ENCODE measurements at places on chromosomes 1 and 21. TPM values are rescaled to one million over a fixed set of nuclear protein-coding genes. Genes with fewer than 3 reads are reported as not detected.

Gene HSD3B2
- total RNA-seq: not detected

- H3K36me3 ChIP-seq: no peaks in the 10 kb centered on the region
- peaks cover 18% of the 10 kb centered on the region for H3K27me3 ChIP-seq
- DNase-seq: no peak
- no peak overlapping the region for H3K27ac ChIP-seq
These were observed 551.7 kb downstream of the MATN1 start for GRCh38 chr1:30171537-30172298.

Gene PSMA5
- total RNA-seq: 201 TPM

- no peak for DNase-seq
- no peaks in the 10 kb centered on the region for H3K4me1 ChIP-seq
These were observed 11.8 kb upstream of the RPL5 start for GRCh38 chr1:92820024-92820423.

DNA sequence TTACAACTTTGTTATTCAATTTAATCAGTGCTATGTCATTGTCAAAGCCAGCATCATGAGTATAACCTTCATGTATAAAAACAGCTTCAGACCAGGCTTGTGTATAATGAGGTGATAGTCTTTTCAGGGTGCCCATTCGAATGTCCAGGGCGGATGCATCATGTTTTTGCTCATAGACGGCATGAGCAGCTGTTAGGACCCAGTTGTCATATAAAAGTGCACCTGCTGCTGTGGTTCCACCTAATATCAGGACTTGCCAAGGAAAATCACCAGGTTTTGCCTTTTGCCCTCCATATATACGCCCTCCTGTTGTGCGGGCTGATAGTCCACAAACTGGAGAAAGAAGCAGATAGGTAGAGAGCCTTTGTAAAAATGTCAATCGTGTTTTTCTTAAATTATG, 14.9 kb downstream of the TARDBP start:
- peaks cover 18% of the 10 kb centered on the region for H3K4me1 ChIP-seq
- no peak for DNase-seq
- H3K27me3 ChIP-seq: no peaks in the 10 kb centered on the region
- no peak overlapping the region for H3K27ac ChIP-seq

DNA sequence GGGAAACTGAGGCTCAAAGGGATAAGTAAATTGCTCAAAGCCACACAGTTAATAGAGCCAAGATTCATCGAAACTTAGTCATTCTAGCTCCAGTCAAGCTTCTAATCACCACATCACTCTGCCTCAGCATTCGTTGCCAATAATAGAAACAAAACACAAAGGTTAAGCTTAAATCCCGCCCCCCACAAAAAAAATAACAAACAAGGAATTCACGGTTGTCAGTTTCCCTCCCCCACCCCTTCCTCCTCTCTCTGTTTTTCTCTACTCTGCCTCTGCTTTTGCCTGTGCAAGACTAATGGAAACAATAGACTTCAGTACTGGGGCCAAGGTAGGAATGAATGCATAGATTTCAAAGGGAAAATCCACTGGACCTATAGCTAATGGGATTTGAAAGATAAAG, 70.7 kb upstream of the ZNF644 start:
- no peak for DNase-seq
- H3K36me3 ChIP-seq: no peaks in the 10 kb centered on the region
- H3K27me3 ChIP-seq: peaks cover 27% of the 10 kb centered on the region

DNA sequence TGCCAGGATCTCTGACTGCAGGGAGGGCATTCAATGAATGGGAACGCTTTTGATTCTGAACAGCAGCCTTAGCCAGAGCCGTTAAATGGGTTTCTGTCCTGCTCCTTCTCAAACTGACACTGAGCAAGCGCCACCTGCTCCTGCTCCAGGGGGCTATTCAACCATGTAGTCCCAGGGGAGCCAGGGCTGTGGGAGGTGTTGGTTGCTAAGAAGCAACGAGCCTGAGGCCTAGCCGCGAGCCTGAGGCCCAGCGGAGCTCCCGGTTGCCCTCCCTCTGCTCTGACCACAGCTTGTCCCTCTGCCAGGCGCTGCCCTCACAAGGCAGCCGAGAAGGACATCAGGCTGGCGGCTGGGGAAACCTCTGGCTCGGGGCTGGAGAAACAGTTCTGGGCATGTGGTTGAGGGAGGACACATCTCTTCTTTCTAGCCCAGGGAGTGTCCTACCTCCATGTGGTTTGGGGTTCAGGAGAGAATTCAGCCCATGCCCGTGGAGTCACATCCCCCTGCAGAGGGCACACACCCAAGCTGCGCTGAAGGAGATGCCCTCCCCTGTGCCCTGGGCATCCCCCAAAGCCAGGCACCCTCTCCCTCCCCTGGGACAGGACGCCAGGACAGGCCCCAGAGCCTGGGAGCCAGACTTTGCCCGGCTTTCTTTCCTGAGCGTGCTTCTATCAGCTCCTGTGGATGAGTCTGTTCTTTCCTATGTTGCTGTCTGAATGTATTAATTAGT, 18.0 kb downstream of the PCP4 start:
- H3K4me3 ChIP-seq: no peak overlapping the region
- H3K27ac ChIP-seq: no peak overlapping the region
- DNase-seq: no peak
- H3K4me1 ChIP-seq: no peaks in the 10 kb centered on the region

GRCh38 chr1:21577324-21577723, 68.1 kb downstream of the ALPL start:
- DNase-seq: no peak
- no peaks in the 10 kb centered on the region for H3K36me3 ChIP-seq
- no peak overlapping the region for H3K27ac ChIP-seq
- H3K4me1 ChIP-seq: no peaks in the 10 kb centered on the region
- H3K27me3 ChIP-seq: no peaks in the 10 kb centered on the region

GRCh38 chr1:87942165-87942564, 613.5 kb downstream of the LMO4 start:
- no peaks in the 10 kb centered on the region for H3K4me1 ChIP-seq
- no peak for DNase-seq
- no peak overlapping the region for H3K4me3 ChIP-seq

Gene F5
- 0.47 TPM for total RNA-seq

Gene CYYR1
- not detected for total RNA-seq

GRCh38 chr1:155962599-155963211, 15.6 kb downstream of the ARHGEF2 start:
- no peak overlapping the region for H3K4me3 ChIP-seq
- no peaks in the 10 kb centered on the region for H3K36me3 ChIP-seq
- H3K27me3 ChIP-seq: no peaks in the 10 kb centered on the region
- H3K27ac ChIP-seq: peak overlapping the region; percentile 91

GRCh38 chr1:73411479-73411878, 786.5 kb downstream of the LRRIQ3 start:
- no peak overlapping the region for H3K27ac ChIP-seq
- no peaks in the 10 kb centered on the region for H3K4me1 ChIP-seq
- H3K4me3 ChIP-seq: no peak overlapping the region
- DNase-seq: no peak
- no peaks in the 10 kb centered on the region for H3K27me3 ChIP-seq

DNA sequence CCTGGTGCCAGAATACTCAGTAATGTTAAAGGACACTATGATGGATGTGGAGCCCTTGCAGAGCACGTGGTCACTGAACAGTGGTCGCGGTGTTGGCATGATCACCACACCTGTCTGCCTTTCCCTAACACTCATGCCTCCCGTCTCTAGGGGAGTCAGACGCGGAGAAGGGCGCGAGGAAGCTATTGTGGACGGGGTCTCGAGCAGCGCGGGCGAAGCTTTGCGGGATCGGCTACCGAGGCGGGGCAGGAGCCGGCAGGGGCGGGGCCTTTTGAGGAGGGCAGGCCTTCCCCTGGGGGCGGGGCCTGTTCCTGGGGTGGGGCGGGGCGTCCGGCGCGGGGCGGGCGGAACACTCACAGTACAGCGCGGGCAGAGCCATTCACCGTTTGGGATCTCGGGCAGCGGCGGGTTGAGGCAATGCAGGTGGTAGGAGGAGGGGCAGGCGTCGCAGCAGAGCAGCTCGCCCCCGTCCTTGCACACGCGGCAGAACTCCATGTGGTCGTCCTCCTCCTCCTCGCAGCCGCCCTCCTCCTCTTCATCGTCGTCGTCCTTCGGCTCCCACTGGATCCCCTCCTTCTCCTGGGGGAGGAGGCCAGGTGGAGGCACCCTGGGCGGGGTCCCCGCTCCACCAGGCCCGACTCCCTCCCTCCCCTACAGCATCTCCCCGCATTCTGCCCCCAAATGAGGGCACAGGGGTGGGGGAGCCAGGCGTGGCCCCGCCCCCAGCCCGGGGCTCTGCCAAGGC, 31.5 kb downstream of the CHD5 start:
- DNase-seq: no peak
- no peaks in the 10 kb centered on the region for H3K36me3 ChIP-seq
- H3K27me3 ChIP-seq: no peaks in the 10 kb centered on the region
- peak overlapping the region; percentile 47 for H3K4me3 ChIP-seq
- no peaks in the 10 kb centered on the region for H3K4me1 ChIP-seq

DNA sequence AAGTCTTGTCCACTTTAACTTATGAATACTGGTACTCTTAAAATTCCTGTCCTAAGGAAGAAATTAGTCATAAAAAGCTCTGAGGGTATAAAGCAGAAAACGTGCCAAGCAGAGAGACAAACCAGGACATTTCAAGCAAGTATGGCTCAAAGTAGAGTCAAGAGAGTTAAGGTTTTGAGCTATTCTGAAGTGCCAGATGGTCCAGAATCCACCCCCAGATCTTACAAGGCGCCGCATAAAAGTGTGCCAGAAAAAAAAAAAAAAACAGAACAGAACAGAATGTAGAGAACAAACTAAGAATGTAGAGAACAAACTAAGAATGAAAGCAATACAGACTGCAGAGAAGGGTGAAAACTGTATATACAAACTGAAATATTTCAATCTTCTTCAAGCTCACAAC, 12.5 kb downstream of the EPS15 start:
- peaks cover 44% of the 10 kb centered on the region for H3K4me1 ChIP-seq
- no peaks in the 10 kb centered on the region for H3K36me3 ChIP-seq
- DNase-seq: no peak
- peak overlapping the region; percentile 73 for H3K4me3 ChIP-seq
- H3K27ac ChIP-seq: peak overlapping the region; percentile 72
- no peaks in the 10 kb centered on the region for H3K27me3 ChIP-seq

GRCh38 chr1:36778740-36779139, 255.6 kb downstream of the GRIK3 start:
- H3K36me3 ChIP-seq: no peaks in the 10 kb centered on the region
- H3K27ac ChIP-seq: no peak overlapping the region
- no peaks in the 10 kb centered on the region for H3K4me1 ChIP-seq

GRCh38 chr1:88139633-88140032, 544.4 kb upstream of the PKN2 start:
- H3K4me1 ChIP-seq: no peaks in the 10 kb centered on the region
- no peaks in the 10 kb centered on the region for H3K36me3 ChIP-seq
- H3K27me3 ChIP-seq: no peaks in the 10 kb centered on the region
- no peak overlapping the region for H3K4me3 ChIP-seq

- no peak for DNase-seq
- H3K4me1 ChIP-seq: peaks cover 20% of the 10 kb centered on the region
- no peak overlapping the region for H3K27ac ChIP-seq
- no peaks in the 10 kb centered on the region for H3K36me3 ChIP-seq
- H3K4me3 ChIP-seq: no peak overlapping the region
These were observed 5.0 kb downstream of the PFKL start for GRCh38 chr21:44304877-44305293.

Gene FCMR
- total RNA-seq: 6.8 TPM

Gene INSRR
- 0.14 TPM for total RNA-seq

Gene ADORA1
- not detected for total RNA-seq

Gene B3GALT5
- not detected for total RNA-seq

Gene C8B
- total RNA-seq: not detected

Gene TAS1R1
- total RNA-seq: not detected

Gene CNR2
- 2.1 TPM for total RNA-seq

DNA sequence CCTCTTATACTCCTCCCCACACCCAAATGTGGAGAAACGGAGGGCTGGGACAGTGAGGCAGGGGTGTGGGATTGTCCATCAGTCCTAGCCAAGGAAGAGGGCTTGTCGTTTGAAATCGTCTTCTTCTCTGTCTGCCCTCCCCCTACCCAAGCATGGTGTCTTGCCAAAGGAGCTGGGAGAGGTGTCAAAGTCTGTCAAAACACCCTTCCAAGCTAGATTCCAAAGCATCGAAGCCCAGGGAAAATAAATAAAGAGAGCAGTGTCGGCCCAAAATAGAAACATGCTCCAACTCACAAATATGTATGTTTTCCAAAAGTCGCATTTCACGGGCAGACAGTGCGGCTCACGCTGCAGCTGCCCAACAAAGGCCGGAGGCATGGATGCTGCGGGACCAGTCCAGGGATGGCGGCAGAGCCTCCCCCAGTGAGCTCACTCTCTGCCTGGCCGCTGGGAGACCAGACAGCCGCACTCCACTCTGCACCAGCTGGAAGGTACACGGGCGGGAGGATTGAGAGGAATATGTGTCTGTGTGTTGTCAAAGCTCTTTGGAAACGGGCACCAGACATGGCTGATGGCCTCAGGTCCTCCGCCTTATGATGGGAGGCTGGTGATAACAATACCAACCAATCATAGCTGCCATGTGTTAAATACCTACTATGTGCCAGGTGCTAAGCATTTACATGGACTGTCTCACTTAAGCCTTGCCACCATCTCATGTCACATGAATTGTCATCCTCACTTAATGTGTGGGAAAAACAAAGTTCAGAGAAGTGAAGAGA, 3.9 kb downstream of the DISP3 start:
- DNase-seq: no peak
- H3K27ac ChIP-seq: no peak overlapping the region
- H3K27me3 ChIP-seq: peaks cover 34% of the 10 kb centered on the region

Gene PLD5
- not detected for total RNA-seq

- H3K36me3 ChIP-seq: peaks cover 16% of the 10 kb centered on the region
- H3K4me1 ChIP-seq: no peaks in the 10 kb centered on the region
- no peak overlapping the region for H3K4me3 ChIP-seq
- no peak overlapping the region for H3K27ac ChIP-seq
These were observed 186.7 kb downstream of the PDE4B start for GRCh38 chr1:65979136-65980044.

GRCh38 chr1:36953061-36953460, 81.3 kb downstream of the GRIK3 start:
- no peaks in the 10 kb centered on the region for H3K36me3 ChIP-seq
- no peaks in the 10 kb centered on the region for H3K4me1 ChIP-seq
- H3K27ac ChIP-seq: no peak overlapping the region

GRCh38 chr1:55506740-55507577, 291.8 kb upstream of the USP24 start:
- peaks cover 19% of the 10 kb centered on the region for H3K27me3 ChIP-seq
- no peak for DNase-seq
- H3K4me3 ChIP-seq: no peak overlapping the region
- H3K27ac ChIP-seq: no peak overlapping the region
- H3K4me1 ChIP-seq: no peaks in the 10 kb centered on the region

Gene AGO4
- 10.2 TPM for total RNA-seq

Gene TGFB2
- total RNA-seq: not detected

Gene SYPL2
- not detected for total RNA-seq

Gene ETNK2
- 0.67 TPM for total RNA-seq

GRCh38 chr21:33690874-33691273, 48.6 kb downstream of the ITSN1 start:
- H3K36me3 ChIP-seq: no peaks in the 10 kb centered on the region
- H3K4me1 ChIP-seq: no peaks in the 10 kb centered on the region
- peaks cover 2% of the 10 kb centered on the region for H3K27me3 ChIP-seq
- no peak for DNase-seq
- no peak overlapping the region for H3K4me3 ChIP-seq
